Activated CD8-positive, alpha-beta memory T cell treated with anti-CD3 and anti-CD28 coated beads for 24 hours (primary cell): ENCODE measurements at places on chromosomes 3 and 15.

GRCh38 chr15:47484059-47484458 is 233.2 kb upstream of the SEMA6D start:
- DNase-seq, result no peak

DNA sequence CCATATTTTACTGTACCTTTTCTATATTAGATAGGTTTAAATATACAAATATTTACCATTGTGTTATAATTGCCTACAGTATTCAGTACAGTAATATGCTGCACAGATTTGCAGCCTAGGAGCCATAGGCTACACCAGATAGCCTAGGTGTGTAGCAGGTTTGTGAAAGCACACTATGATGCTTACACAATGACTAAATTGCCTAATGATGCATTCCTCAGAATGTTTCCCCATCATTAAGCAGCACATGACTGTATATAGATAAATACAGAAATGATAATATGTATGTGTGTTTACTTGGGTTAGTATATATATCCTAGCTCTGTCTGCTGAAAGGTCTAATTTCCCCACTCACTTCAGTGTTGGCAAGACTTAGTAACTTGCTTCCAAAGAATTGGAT is 65.8 kb downstream of the MYL3 start:
- DNase-seq, result no peak

DNA sequence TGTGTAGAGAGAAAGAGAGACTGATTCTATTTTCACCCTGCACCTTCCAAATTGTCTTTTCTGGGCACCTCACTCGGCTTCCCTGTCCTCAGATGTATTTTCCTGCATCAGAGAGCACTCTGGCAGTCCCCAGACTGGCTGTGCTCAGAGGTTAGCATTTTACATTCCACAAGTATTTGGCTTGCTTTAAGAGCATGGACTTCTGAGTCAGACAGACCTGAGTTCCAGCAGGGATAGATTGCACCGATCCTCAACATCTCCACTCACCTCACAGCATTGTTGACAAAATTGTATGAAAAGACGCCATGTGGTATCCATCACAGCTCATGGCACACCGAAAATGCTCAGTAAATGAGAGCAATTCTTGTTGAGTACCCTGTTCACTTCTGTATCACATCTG is 45.6 kb downstream of the SST start:
- DNase-seq, result no peak

DNA sequence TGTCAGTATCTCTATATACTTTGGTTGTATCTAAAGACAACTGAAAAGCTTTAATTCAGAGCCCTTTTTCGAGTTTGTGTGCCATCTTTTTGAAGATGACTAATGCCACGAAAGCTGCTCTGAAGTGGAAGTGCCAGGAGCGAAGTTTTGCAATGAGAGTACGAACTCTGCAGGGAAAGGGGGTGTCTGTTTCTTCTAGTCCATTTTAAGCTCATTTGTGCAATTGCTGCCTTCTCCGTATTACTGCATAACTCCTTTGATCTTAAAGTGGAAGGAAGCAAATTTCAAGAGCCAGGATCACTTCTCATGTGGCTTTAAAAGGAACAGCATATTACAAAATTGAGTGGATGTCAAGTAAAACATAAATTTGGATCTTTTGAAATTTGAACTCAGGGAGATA is 245.3 kb downstream of the FEZF2 start:
- DNase-seq, result no peak

GRCh38 chr3:50600841-50601591 is 10.6 kb downstream of the CISH start:
- peak; percentile 93 for DNase-seq

DNA sequence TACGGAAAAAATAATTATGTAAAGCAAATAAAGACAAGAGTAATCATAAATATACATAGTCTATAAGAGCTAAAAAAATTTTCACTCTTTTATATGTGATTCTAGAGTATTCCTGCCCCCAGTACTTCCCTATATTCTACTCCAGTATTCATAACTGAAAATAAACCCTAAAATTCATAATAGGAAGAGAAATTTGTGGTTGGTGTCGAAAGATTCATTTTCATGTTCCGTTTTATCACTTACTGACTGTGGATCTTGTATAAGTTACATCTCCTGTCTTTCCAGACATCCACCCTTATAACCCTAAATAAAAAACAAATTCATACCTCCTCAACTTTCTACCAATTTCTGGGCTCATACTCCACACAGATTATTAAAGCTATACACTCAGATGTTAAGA is 16.0 kb upstream of the MBNL1 start:
- no peak for DNase-seq

GRCh38 chr3:172869784-172870518 is 119.4 kb downstream of the ECT2 start:
- no peak for DNase-seq

DNA sequence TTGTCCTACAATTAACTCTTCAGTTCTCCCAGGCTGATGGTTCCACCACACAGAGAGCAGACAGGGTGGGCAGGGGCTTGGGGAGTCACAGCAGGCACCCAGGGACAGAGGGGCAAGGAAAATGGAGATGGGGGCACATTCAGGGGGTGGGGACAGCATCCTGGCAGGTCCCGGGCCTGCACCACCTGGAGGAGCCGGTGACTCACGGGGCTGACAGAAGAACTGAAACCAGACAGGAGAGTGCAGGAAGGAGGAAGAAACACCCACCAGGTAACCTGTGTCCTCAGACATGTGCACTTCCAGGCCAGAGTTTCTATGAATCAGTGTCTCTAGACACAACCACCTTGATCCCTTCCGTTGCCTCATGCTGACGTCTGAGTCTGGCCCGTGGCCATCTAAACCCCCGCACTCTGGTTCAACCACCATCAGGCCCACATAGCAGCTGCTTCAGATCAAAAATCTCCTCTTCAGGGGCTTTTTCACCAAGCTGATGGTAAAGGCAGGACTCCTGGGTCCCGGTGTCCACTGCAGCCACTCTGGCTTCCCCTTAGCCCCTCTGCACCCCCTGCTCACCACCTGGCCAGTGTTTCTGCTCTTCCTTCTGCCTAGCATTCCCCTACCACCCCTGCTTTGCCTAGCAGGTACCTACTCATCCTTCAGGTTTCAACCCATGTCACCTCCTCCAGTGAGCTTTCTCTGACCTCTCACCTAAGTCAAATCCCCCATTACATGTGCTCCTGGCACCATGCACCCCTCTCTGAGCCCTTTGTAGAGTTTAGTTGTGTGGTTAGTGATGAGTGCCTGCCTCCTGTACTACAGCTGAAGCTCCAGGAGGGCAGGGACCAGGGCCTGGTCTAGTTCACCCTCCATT is 16.5 kb upstream of the CYP11A1 start:
- peak; percentile 89 for DNase-seq

DNA sequence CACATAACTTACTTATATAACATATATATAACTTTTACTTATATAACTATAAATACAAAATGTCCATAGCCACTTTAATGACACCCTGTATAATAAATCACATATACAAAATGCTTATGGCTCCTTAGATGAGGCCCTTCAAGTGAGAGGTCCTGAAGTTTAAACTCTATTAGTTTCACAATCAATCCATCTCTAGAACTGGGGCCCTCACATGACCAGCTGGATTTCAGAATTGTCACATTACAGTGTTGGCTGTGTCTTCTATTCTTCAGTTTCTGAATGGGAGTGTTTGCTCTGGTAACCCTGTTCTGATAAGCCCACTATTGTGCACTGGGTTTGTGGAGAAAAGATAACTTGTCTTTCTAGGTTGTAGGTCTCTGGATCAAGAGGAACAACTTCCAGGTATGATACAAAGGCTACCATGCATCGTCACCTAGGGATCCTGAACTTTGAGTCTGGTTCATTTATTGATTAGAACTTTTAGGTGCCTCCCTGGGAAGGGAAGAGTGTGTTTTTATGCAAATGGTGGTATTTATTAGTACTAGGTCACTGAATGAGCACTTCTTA is 107.9 kb downstream of the DNAH12 start:
- DNase-seq, result no peak

DNA sequence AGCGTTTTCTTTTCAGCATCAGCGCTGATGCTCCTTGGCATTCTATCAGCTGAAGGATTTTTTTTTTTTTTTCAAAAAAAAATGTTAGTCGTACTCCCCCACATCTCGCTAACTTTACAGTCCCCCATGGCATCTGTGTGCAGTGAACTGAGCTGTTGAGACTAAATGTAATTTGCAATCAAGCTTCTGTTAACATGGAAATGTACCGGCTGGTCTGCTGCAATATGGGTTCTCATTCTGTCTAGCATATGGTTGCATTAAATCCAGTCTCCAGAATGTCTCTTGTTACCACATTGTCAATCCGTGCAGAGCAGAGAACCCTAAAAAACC is 32.2 kb upstream of the TPRG1 start:
- no peak for DNase-seq

GRCh38 chr15:63791228-63791627 is 42.5 kb downstream of the HERC1 start:
- no peak for DNase-seq

DNA sequence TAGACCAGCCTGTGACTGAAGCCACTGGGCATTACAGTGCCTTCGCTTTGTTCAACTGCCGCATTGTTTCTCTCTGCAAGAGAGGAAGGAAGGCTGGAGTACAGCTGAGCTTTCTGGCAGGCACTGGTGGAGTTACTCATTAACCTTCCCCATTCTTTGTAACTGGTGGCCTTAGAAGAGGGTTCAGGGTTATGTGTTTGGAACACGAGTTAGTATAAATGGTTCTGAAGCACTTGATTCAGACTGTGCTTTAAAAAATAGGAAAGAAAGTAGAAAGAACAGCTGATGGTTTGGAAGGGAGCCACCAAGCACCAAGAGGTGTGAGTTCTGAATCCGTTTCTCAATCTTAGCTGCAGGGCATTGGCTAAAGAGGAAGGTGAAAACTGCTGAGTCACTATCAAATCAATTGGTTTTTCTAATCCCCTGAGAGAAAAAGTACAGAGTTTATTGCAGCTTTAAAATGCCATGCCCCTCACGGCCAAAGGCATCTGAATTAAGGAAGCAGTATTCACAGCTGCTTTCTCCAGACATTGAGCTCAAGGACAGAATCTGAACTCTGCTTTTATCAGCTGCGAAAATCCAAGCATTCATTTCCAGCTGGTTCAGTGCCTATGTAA is 3.6 kb downstream of the HGD start:
- no peak for DNase-seq

- DNase-seq, result no peak
Observed at GRCh38 chr3:8441969-8442559, 59.6 kb upstream of the LMCD1 start.

- DNase-seq, result no peak
Observed at GRCh38 chr15:29815000-29815710, 7.1 kb downstream of the TJP1 start.

DNA sequence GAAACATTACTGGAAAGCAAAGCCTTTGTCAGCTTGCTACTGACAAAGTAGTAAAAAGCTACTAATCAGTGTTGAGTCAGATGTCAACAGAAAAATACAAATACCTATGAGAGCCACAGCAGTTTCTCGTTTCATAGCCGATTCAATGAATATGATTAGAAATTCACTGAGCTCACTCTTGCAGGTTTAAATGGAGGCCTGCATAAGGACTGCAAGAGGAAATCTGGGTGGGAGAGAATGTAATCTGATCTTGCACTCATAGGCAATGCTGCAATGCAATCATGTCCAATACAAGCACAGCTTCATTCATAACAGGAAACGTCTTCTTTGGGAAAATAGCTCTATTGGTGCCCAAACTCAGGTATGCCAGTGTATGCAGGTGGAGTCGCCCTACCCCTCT is 608.8 kb downstream of the ROBO2 start:
- no peak for DNase-seq

GRCh38 chr3:4449043-4449805 is 17.8 kb downstream of the SUMF1 start:
- no peak for DNase-seq

GRCh38 chr15:73922186-73923151 is 3.8 kb upstream of the LOXL1 start:
- no peak for DNase-seq

- DNase-seq, result no peak
Observed at GRCh38 chr3:81953111-81953510, 191.7 kb upstream of the GBE1 start.

- DNase-seq, result peak; percentile 76
Observed at GRCh38 chr3:32392536-32393302, 1.1 kb downstream of the CMTM7 start.

- DNase-seq, result no peak
Observed at GRCh38 chr3:16482770-16483531, 30.5 kb downstream of the RFTN1 start.

DNA sequence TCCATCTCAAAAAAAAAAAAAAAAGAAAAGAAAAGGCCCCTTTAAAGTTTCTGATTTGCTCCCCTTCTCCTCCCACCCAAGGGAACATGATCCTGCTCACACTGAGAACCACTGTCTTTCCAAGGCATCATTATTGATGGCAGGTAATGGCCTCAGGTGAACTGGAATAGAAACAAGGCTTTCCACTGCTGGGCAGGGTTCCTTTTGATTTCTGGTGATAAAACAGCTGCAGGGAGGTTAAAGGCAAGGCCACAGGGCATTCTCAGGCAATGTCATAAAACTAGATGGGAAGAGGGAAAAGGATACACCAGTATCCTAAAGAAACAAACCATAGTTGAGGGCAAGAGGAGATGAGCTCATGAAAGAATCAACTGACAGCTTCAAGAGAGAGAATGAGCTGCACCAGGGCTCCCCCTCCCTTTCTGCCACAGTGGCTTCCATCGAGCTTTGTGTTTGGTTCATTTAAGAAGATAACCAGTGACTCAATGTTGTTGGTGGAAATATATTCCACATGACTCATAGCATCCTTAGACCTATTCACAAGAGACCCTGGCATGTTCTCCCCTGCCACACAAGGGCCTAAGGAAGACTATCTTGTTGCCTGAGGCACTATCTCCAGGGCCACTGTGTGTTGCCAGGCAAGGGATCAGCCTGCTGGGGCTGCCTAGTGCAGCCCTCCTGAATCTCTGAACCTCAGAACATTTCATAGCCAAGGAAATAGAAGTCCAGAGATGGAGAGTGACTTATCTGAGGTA is 86.4 kb downstream of the WDR76 start:
- DNase-seq, result no peak

GRCh38 chr15:39657668-39658067 is 76.8 kb downstream of the THBS1 start:
- DNase-seq, result no peak

DNA sequence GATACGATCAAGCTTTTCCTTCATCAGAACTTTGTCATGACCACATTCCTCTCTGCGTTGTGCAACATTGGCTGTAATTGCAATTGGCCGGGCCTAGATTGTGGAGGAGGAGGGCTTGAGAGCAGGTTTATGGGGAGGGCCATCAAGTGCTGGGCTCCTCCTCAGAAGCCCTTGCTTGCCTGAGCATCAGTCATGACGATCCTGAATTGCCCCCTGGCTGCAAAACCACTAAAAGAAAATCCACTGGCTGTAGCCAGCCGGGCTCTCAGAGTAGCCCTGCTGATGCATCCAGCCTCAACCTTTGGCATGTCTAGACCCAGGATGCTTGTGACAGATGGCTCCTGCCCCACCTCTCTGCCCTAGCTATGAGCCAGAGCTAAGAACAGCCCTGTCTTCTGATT is 13.4 kb upstream of the TRH start:
- DNase-seq, result no peak

- DNase-seq, result peak; percentile 71
Observed at GRCh38 chr3:56980798-56981390, 79.6 kb upstream of the SPATA12 start.
